ENCODE measurements at places on chromosomes 11 and 22. TPM values are rescaled to one million over a fixed set of nuclear protein-coding genes. Genes with fewer than 3 reads are reported as not detected.

ISX gene
- not detected for total RNA-seq

NXPE2 gene
- total RNA-seq, result not detected

PDGFB gene
- 6.1 TPM for total RNA-seq

KCNA4 gene
- total RNA-seq, result not detected

RASD2 gene
- 0.06 TPM for total RNA-seq

CCDC116 gene
- 1.9 TPM for total RNA-seq

DKK3 gene
- 29.5 TPM for total RNA-seq

Measured in esophagus squamous epithelium (tissue), 5 donors.